ENCODE measurements at places on chromosomes 5 and 9.
A peak's percentile ranks its signal among the peaks of the same experiment; 100 is the strongest.

DNA sequence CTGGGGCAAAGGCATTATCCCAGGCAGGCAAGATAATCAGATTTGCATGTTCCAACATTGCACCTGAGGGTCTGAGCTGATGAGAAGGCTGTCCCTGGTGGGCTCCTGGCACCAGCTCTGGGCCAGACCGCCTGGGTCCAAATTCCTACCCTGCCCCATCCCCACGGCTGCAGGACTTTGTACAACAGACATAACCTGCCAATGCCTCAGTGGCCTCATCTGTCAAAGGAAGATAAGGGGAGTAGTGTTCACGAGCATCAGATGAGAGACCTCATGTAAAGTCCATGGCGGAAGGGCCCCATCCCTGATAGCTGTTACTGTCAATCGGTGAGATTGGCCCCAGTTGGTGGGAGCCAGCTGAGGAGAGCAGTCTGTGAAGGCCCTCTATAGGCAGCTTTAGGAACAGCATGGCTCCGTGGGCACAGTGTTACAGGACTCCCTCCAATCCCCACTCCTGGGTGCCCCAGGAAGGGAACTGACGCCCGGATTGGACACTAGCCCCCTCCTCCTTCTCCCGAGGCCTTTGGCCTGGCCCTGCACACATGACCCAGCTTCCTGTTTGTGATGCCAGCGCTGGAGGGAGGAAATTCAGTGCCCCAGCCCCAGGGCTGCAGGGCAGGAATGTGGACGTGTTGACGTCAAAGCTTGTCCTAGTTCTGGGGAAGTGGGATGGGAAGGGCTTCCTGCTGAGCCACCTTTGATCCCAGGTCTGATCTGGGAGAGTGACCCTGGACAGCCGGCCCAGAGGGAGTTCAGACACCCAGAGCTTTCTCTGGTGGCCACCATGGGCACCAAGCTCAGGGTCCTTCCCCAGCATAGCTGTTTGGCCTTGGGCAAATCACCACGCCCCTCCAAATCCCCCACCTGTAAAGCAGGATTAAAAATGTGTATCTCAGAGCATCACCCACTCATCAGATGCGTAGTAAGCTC lies 56.2 kb downstream of the DUSP1 start:
- DNase-seq: peak; percentile 84

DNA sequence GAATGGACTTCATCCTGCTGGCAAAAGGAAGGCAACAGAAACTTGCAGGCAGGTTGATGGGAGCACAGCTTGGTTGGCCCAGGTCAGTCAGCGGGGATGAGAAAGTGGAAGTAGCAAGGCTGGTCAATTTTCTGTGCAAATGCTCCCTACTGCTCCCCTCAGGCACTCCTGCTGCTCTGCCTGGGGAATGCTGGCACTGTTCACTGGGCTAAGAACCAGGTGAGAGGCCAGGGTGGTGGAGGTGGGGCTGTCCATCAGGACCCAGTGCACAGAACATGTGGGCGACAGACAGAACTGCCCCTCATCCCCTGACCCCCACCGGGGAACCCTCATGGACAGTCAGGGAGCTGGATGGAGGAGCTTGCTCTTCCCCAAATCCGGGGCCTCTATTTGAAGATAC lies 593.1 kb downstream of the IRX1 start:
- no peak for DNase-seq

DNA sequence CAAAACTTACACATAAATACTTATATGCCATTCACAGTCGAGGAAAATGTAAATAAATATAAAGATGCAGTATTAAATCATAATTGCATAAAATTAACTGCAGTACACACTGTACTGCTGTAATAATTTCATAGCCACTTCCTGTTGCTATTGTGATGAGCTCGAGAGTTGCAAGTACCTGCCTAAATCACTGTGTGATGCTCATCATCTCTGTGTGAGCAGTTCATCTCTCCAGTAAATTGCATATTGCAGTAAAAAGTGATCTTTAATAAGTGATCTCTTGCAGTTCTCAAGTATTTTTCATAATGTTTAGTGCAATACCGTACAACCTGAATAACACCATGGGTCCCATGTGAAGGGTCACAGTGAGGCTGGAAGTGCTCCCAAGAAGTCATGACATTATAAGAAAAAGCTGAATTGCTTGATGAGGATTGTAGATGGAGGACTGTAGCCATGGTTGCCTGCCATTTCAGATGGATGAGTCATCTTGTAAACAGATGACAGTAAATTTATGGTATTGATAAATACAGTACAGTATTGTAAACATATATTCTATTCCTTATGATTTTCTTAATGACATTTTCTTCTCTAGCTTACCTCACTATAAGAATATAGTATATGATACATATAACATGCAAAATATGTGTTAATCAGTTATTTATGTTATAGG lies 34.9 kb downstream of the SYK start:
- DNase-seq: no peak

- no peak for DNase-seq
These were observed 148.5 kb downstream of the CDH10 start for GRCh38 chr5:24496268-24496667.

- no peak for DNase-seq
These were observed 90.7 kb downstream of the CAMSAP1 start for GRCh38 chr9:135816651-135816970.

GRCh38 chr5:74938250-74938933 lies 72.2 kb upstream of the FAM169A start:
- no peak for DNase-seq

DNA sequence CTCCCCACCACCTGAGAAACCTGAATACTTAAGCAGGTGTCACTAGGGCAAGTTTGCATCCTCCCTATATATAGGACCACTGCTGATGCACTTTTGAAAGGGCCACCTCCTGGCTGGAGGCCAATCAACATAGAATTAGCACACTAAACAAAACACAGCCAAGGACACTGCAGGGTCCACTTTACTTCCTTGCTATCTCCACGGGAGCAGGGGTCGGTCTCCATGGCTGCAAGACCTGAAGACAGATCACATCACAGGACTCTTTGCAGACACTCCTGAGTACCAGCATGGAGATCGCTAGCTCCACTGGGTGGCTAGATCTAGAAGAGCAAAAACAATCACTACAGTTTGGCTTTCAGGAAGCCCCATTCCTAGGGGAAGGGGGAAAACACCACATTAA lies 72.3 kb downstream of the C9orf153 start:
- DNase-seq: no peak

- no peak for DNase-seq
These were observed 5.9 kb downstream of the SH2D3C start for GRCh38 chr9:127772603-127773002.

DNA sequence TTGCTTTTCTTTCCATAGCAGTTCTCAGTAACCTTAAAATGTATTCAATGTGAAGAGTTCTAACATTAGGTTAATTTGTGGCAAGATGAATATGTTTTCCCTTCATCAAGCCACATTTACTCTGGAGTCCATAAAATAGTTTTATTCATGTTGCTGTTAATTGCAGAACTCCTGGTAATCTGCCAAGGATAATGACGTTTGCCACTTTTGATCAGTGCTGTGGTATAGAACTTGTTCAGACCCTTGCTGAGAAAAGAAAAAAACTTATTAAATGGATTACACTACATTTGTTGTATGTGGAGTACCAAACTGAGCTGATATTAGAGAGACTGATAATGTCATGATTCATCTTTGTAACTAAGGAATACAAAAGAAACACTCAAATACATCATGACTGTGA lies 212.4 kb upstream of the DMAC1 start:
- DNase-seq: no peak

DNA sequence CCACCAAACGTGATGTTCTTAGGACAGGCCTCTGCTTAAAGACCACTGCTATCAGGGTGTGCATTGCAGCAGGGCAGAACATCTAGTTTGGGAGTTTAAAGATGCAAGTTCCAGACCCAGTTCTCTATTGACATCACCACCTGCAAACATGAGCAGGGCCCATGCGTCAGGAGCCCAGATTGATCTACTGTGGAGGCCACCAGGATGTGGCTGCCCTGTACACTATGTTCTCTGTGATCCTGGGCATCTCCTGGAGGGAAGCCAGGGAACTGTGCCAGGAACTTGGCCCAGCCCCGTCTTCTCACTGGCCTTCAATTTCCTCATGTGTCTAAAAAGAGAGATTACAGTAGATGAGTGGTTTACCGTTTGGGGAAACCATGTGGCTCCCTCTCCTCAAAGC lies 87.1 kb downstream of the PDE6A start:
- DNase-seq: no peak

DNA sequence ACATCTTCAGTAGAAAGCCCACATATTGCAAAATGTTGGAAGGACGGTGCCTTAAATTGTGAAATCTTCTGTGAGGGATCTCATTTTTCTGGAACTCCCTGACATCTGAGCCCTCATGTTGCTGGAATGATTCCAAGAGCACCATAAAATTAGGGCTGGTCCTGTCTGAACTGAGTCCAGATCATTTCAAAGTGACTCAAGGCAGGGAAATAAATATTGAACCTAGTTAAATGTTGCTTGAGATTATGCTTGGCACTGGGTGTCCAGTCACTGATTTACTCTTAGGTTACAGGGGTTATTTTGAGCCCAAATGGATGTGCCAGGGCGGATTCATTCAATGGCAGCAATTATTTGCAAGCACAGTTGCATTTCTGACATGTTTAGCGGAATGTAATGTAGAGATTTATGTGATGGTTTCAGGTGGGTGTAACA lies 437.0 kb downstream of the PIK3R1 start:
- no peak for DNase-seq

GRCh38 chr5:52769061-52769460 lies 18.7 kb upstream of the ITGA1 start:
- no peak for DNase-seq

Data from activated CD8-positive, alpha-beta memory T cell treated with anti-CD3 and anti-CD28 coated beads for 24 hours (primary cell).